ENCODE measurements at places on chromosomes 16 and 17. TPM values are rescaled to one million over a fixed set of nuclear protein-coding genes. Genes with fewer than 3 reads are reported as not detected.
A peak's percentile ranks its signal among the peaks of the same experiment; 100 is the strongest.

The PDILT gene
- not detected for total RNA-seq

The JPH3 gene
- not detected for total RNA-seq

The TPSG1 gene
- not detected for total RNA-seq

The GSDMA gene
- total RNA-seq: not detected

- DNase-seq: no peak
These were observed 30.0 kb downstream of the IL21R start for GRCh38 chr16:27431773-27432532.

DNA sequence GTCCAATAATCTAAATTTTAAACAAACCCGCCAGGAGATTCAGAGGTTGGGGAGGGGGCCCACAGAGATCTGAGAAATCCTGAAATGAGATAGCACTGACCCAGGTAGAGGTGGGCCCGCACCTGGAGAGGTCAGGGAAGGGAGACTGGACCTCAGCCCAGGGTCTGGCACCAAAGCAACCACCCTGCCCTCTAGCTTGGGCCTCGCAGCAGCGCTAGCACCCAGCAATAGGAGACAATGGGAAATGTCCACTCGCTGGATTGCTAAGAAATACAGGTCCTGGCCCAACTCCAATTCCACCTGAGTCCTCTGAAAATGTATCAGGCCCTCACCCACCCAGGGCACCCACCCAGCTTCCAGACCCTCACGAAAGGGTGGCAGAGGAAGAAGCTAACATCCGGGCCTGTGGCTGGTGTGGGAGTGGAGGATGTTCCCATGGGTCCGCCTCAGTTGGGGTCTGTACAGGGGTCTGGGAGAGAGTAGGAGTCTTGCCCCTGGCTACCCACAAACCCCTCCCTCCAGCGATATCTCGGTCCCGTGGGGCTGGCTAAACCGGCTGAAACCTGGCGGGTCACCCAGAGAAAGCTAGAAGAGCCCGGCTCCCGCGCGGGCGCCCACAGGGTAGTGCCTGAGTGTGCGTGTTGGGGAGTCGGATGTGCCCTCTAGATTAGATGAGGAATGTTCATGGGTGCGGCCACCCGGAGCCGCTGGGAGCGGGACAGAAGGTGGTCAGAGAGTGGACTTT lies 1.1 kb downstream of the PLLP start:
- no peak for DNase-seq

DNA sequence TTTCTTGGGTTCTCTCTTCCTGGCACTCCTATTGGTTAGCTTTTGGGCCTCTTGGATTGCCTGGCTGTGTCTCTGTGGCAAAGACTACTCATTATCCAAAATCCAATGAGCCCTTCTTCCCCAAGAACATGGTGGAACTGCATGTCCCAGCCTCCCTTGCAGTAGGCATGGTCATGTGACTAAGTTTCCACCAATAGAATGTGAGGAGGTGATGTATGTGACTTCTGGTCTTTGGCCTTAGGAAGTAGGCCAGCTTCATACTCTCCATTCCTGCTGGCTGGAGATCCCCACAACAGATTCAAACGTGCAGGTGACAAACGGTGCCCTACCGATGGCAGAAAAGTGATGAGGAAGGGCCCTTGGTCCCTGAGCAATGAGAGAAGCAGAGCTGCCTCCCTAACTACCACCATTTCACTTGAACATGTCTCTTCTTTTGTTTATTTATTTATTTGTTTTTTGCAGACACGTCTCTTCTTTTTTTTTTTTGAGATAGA lies 17.3 kb upstream of the SPN start:
- DNase-seq: peak; percentile 33

GRCh38 chr16:87583453-87584131 lies 18.7 kb upstream of the JPH3 start:
- DNase-seq: peak; percentile 51

- no peak for DNase-seq
These were observed 3.2 kb downstream of the DEXI start for GRCh38 chr16:10938796-10939648.

The SPEM3 gene
- not detected for total RNA-seq

The C17orf78 gene
- total RNA-seq: not detected

DNA sequence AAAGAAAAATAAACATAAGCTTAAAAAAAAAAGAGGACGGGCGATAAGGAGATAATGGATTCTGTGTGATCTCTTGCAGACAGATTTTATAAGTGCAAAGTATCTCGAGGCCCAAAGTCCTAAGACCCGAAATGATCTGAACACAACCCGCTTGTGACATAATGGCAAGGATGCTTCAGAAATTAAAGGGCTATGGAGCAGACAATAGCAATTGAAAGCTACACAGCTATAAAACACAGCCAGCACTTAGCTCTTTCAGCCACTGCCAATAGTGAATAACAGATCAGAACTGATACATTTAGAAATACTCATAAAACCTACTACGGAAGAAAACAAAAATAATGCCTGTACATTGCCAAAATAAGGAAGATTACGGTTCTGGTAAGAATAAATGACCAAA lies 117.5 kb downstream of the ZFHX3 start:
- DNase-seq: no peak

- DNase-seq: no peak
These were observed 37.8 kb upstream of the ASIC2 start for GRCh38 chr17:33330877-33331276.

DNA sequence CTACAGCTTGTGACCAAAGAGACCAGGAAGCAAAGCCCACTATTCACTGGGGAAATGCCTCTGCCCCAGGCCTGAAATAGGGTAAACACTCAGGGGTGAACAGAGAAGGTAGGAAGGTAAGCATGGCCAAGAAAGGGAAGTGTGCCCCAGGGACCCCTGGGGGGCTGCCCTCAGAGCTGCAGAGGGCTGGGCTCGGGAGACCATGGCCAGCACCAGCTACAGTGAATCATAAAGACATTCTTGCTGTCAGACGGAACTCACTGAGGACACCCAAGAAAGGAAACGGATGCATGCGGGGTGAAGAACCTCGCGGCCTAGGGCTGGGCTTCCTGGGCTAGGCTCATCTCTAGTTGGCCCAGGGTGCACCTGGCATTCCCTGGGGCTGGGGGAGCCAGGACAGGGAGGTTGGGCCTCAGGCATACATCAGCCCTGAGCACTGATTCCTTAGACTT lies 9.6 kb downstream of the HIC1 start:
- DNase-seq: no peak

The TBC1D3E gene
- not detected for total RNA-seq

The CCL5 gene
- total RNA-seq: not detected

The ABCA3 gene
- total RNA-seq: 1.5 TPM

DNA sequence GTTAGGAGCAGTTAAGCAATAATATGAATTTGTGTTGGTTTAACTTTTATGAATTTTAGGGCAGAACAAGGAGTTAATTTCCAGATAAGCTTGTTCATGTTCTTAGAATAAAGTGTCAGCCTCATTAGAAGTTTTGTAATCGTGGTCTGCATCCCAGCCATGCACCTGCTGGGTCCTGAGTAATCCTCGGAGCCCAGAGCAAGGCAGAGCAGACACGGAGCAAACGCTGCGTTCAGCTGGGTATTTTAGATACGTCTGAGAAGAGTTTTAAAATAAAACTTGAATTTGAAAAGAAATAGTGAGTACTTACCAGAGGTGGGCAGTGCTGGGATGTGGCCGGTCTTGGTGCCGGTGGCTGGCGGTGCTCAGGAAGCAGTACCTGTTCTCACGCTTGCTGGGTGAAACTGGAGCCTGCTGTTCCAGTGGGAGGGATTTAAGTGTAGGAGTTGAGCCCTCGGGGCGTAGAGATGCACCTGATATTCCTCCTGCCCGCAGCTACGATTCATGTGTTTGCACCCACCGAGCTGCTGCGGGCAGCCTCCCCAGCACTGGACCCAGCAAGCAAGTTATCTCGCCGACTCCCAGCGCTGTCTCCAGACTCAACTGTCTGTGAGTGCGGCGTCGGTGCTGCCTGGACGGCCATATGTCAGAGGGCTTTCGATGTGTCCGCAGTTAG lies at the start of gene ZNF750:
Gene ZNF750, minus strand, starts transcription at position 406 of the 676 bp plus-strand sequence. CDS start 7,568 bp downstream, outside the sequence.
- no peak for DNase-seq

DNA sequence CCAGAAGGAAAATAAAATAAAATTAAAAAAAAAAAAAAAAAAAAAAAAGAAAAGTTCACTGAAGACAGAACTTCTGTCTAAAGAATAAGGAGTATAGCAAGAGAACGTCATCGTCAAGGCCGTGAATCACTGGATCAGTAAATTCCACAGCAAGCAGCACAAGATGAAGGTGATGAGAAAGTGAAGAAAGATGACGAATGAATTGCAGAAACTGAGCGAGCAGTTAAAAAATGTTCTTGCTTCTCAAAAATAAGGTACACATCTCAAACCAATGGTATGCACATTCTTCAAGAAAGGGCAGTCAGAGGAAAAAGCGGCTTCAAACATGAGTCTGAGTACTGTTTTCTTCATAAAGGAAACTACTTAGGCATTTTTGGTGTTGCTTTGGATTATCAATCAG lies 104.7 kb downstream of the SMG6 start:
- DNase-seq: peak; percentile 88

The HOXB8 gene
- 0.51 TPM for total RNA-seq

The SEPTIN1 gene
- total RNA-seq: 0.26 TPM

DNA sequence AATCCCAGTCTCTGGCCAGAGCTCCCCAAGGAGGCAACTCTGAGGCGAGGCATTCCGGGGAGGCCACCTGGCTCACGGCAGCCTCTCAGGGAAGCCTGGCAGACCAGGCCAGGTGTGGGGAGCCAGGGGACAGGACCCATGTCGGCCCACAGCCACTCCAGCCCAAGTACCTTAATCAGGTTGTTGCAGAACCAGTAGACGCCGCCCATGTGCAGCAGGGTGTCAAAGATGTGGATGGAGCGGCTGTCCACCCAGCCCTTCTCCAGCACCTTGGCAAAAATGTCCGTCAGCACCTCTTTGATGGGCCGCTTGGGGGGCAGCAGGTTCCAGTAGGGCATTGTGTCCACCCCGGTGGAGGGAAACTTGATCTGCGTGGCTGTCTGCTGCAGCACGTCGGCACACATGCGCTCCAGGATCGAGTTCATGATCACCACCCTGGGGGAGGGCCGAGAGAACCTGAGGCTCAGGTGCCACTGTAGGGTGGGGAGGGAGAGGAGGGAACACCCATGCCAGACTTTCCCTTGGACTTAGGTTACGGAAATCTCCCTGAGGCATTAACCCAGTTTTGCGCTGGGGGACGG lies 7.8 kb downstream of the CSF3 start:
- no peak for DNase-seq

GRCh38 chr17:61259360-61259759 lies 140.3 kb upstream of the TBX2 start:
- DNase-seq: no peak

DNA sequence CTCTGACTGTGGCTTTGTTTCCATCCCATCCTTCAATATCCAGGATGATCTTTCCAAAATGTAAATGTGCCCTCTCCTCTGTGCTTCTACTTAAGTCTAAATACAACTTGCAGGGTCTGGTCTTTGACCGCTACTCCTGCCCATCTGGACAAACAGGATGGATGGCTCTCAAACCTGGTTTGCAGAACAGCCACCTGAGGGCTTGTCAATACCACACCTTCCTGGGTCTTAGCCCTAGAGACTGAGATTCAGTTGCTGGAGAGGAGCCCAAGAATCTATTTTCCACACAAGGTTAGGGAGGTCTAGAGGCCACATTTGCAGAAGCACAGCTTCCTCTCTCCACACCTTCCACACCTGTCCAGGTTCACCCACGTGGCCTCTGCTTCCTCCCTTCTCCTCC lies 1.9 kb upstream of the GRB7 start:
- no peak for DNase-seq

The FOXC2 gene
- total RNA-seq: 0.26 TPM

- DNase-seq: no peak
These were observed 2.0 kb downstream of the CDH3 start for GRCh38 chr16:68646953-68647659.

The TEPSIN gene
- 11.2 TPM for total RNA-seq

GRCh38 chr17:34307110-34307509 lies 12.1 kb upstream of the CCL8 start:
- no peak for DNase-seq

- DNase-seq: no peak
These were observed 47.9 kb downstream of the NOL11 start for GRCh38 chr17:67765623-67766022.

- peak; percentile 100 for DNase-seq
These were observed 31.9 kb downstream of the NMT1 start for GRCh38 chr17:45092911-45093430.

GRCh38 chr17:42142371-42142896 lies 12.4 kb downstream of the RAB5C start:
- DNase-seq: peak; percentile 91

- DNase-seq: no peak
These were observed 78.8 kb upstream of the RPRML start for GRCh38 chr17:47057830-47058229.

DNA sequence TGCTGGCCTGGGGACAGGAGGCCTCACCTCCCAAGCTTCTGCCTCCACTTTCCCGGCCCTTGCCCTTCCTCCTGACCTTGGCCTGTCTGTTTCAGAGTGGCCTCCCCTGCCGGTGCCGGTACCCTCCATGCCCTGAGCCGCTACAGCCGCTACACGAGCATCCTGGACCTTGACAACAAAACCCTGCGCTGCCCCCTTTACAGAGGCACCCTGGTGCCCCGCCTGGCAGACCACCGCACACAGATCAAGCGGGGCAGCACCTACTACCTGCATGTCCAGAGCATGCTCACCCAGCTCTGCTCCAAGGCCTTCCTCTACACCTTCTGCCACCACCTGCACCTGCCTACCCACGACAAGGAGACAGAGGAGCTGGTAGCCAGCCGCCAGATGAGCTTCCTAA lies 7.4 kb downstream of the SMCR8 start:
- no peak for DNase-seq

GRCh38 chr16:83147244-83147643 lies 520.5 kb downstream of the CDH13 start:
- DNase-seq: no peak

DNA sequence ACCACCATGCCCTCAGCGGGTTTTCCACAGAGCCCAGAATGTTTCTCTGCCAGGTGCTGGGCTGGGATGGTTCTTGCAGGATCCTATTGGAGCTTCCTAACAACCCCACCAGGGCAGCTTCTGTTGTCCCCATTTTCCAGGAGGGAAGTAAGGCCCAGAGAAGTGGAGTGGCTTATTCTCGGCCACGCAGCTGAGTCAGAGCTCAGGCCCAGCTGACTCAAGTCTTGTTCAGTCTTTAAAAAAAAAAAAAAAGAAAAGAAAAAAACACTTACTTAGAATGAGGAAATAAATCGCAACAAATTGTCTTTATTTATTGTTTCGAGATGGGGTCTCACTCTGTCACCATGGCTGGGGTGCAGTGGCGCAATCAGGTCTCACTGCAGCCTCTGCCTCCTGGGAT lies 413.0 kb downstream of the CPPED1 start:
- no peak for DNase-seq

GRCh38 chr17:28471531-28472342 lies 1.7 kb upstream of the SLC13A2 start:
- DNase-seq: no peak

- no peak for DNase-seq
These were observed 12.9 kb downstream of the GJD3 start for GRCh38 chr17:40351359-40352236.

GRCh38 chr17:74305865-74306654 lies 20.0 kb upstream of the KIF19 start:
- peak; percentile 45 for DNase-seq

GRCh38 chr17:32772453-32773025 lies 104.4 kb downstream of the MYO1D start:
- DNase-seq: no peak

GRCh38 chr16:2366660-2367309 lies 26.3 kb upstream of the ABCA3 start:
- DNase-seq: no peak

The SLC52A1 gene
- total RNA-seq: 0.66 TPM

GRCh38 chr17:43892647-43892952 lies 14.7 kb downstream of the MPP2 start:
- DNase-seq: no peak

- peak; percentile 51 for DNase-seq
These were observed 782 bp downstream of the FAM83G start for GRCh38 chr17:19003543-19004420.

GRCh38 chr16:58384437-58385055 lies 7.7 kb upstream of the GINS3 start:
- no peak for DNase-seq
